ENCODE measurements at places on chromosomes 13 and 19.
A peak's percentile ranks its signal among the peaks of the same experiment; 100 is the strongest.

GRCh38 chr13:58660826-58661225 is 1029.3 kb downstream of the PCDH17 start:
- no peak for DNase-seq

DNA sequence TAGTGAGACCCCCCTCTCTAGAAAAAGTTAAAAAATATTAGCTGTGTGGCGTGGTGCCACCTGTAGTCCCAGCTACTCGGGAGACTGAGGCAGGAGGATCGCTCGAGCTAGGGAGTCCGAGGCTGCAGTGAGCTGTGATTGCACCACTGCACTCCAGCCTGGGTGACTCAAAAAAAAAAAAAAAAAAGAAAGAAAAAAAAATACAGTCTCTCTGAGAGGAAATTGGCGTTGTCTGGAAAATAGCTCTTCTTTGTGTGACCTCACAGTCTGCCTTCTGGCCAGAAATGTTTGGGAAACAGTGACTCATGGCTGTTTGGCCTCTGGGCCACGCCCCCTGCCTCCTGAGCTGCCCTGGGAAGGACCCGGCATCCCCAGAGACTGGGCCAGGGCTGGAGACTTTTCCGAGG is 10.7 kb downstream of the MARCHF2 start:
- DNase-seq, result no peak

GRCh38 chr19:53868091-53868891 is 608 bp downstream of the MYADM start:
- no peak for DNase-seq

DNA sequence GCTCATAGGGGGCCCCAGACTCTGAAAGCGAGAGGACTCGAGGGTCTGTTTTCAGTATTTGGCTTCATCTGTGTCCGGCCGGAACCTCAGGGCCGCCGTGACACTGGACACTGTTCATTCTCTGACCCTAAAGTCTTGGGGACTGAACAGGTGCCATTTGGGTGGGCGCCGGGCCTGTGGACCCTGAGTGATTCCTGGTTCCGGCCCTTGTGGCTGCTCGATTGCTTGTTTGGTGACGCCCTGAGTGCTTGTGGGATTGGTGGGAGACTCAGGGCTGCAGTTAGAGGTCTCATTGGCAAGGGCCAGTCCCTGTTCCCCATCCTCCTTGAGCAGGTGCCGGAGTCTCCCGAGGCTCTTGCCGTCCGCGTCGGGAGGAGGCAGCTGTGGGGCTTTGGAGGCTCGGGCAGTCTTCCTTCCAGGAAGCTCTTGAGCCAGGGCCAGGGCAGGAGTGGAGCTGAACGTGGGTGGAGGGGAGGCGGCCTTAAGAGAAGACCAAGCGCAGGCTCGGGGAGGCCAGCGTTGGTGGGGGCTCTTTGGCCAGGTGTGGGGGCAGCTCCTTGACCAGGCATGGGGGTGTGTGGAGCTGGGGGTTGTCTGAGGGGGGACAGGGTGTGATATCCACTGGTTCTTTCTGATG is 4.7 kb downstream of the PTBP1 start:
- no peak for DNase-seq

DNA sequence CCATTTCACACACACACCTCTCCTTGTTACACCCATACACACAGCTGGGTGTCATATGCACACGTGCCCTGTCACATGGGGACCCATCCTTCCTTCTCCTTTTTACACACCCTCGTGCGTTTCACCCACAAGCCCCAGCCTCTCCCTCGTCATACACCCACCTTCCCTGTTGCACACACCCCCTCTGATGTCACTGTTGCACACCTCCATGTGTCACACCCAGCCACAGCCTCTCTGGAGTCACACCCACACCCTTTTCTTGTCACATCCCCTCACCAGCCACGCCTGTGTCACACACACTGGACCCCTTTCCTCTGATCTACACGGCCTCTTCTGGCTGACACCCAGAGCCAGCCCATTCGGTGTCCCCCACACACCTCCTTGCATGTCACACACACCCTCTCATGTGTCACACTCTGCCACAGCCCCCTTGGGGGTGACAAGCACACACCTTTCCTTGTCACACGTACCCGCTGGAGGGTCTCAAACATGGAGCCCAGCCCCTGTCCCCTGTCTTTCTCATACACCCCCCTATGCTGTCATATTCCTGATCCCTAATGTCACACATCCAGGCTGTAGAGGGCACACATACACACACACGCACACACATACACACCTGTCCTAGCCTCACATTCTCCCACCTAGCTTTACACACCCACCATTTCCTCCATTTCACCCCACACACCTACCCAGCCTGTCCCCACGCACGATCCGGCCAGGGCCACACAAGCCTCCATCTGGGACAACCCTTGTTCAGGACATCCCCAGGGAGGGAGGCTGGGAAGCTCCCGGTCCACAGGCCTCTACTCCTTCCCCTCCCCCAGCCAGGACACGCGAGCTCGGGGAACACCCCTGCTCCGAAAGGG is 1.4 kb downstream of the NOVA2 start:
- no peak for DNase-seq

GRCh38 chr13:98893371-98893770 is 84.5 kb downstream of the DOCK9 start:
- no peak for DNase-seq

GRCh38 chr13:113105032-113105920 is at the start of gene F7:
Gene F7, plus strand, starts transcription at chr13:113105791. Its CDS starts 51 bp downstream, at chr13:113105842.
- DNase-seq, result peak; percentile 39

DNA sequence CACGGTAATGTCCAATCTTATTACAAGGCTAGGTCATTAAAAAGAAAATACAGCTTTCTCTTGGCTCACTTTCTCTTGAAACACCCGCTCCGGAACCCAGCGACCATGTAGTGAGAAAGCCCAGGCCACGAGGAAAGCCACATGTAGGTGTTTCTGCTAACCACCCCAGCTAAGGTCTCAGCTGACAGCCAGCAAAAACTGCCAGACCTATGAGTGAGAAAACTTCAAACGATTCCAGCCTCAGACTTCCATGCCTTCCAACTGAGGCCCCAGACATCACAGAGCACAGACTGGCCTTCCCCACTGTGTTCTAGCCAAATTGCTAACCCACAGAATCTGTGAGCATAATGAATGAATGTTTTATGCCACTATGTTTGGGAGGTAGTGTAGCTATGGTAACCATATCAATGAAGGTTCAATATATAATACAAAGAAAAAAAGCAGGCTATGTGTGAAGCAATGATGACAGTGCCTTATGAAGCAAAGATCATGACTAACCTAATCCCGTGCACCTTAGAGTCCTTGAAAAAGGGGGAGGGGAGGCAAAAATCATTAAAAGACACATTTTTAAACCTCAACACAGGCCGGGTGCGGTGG is 11.9 kb upstream of the TPTE2 start:
- no peak for DNase-seq

GRCh38 chr19:2231621-2232221 is 4.4 kb downstream of the PLEKHJ1 start:
- DNase-seq, result no peak

- no peak for DNase-seq
Observed at GRCh38 chr19:49849433-49850220, 1.3 kb upstream of the PTOV1 start.
